ENCODE measurements at places on chromosomes 7 and 10.

DNA sequence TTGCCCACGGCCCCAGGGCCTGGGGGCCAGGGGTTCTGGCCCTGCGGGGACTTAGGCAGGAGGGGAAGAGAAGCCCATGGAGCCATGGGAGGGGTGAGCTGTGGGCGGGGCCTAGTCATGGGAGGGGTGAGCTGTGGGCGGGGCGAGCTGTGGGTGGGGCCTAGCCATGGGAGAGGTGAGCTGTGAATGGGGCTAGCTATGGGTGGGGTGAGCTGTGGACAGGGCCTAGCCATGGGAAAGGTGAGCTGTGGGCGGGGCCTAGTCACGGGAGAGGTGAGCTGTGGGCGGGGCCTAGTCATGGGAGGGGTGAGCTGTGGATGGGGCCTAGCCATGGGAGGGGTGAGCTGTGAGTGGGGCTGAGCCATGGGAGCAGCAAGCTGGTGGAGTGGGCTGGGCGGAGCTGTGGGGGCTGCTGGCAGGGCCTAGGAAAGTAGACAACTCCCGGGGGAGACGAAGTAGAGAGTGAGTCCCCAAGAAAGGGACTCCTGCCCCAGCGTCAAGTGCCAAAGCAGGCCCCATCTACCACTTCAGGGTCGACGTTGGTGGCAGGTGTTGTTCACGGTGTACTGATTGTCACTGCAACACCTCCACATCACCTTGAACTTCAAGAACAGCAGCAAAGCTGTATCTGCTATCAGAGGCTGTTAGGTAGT is 19.2 kb upstream of the TTYH3 start:
- DNase-seq: no peak

- no peak for DNase-seq
Observed at GRCh38 chr10:24428410-24428782, 219.5 kb downstream of the KIAA1217 start.

- DNase-seq: no peak
Observed at GRCh38 chr7:27784399-27785053, 44.6 kb downstream of the TAX1BP1 start.

- DNase-seq: no peak
Observed at GRCh38 chr10:90560331-90560730, 297.5 kb downstream of the HTR7 start.

DNA sequence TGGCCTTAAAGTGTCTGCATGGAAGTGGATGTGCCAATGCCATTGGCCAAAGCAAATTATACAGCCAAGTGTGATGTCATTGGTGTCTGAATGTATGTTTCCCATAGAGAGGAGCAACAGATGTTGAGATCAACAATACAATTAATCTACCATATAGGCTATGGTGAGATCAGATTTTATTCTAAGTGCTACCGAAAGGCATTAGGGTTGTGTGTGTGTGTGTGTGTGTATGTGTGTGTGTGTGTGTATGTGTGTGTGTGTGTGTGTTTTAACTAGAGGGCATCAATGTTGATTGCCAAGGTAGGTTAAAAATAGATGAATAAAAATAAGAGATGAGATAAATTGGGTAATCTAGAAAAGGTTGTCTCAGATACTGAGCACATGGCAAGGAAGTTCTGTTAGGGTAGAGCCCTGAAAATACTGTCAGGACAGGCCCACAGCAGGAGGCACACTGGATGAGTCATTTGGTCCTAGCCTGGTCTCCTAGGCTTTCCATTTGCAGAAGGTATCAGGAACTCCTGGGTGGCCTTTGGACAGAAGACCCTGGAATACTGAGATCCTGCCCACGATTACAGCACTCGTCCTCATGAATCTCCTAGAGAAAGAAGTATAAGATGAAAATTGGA is 446.0 kb upstream of the PODXL start:
- no peak for DNase-seq

DNA sequence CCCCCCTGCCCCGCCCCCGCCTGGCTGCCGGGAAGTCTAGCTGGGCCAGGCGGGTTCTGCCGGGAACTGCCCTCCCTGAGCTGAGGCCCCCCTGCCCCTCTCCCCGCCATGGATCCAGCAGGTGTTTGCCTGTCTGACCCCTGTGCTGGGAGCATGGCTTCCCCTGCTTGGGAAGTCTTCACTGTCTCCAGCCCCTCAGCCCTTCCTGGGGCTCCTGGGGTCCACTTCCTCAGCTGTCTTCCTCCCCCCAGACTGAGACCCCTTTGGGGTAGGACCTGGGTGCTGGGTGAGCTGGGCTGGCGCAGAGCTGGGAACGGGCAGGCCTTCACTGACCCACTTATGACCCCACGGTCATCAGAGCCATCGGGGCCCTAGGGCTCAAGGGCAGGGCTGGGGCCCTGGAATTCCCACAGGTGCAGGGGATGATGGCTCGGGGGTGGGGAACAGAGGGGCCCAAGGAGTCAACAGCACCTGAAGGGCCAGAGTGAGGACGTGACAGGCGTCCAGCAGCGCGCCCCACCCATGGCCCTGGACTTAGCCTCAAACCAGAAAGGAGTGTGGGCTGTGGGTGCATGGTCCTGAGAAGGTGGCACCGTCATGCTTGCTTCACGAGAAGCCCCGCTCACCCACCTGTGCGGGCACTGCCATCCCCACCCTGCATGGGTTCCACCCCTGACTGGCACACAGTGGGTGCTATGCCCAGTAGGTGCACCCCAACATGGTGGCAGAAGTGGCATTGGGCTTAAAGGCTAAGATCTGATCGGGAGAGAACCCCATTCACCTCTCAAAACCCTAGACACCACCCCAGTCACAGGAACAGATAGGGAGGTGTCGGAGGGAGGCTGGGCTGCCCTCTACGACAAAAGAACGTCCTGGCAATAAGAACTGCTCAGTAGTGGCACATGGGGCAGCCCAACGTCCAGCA is 16.2 kb upstream of the TNRC18 start:
- no peak for DNase-seq

DNA sequence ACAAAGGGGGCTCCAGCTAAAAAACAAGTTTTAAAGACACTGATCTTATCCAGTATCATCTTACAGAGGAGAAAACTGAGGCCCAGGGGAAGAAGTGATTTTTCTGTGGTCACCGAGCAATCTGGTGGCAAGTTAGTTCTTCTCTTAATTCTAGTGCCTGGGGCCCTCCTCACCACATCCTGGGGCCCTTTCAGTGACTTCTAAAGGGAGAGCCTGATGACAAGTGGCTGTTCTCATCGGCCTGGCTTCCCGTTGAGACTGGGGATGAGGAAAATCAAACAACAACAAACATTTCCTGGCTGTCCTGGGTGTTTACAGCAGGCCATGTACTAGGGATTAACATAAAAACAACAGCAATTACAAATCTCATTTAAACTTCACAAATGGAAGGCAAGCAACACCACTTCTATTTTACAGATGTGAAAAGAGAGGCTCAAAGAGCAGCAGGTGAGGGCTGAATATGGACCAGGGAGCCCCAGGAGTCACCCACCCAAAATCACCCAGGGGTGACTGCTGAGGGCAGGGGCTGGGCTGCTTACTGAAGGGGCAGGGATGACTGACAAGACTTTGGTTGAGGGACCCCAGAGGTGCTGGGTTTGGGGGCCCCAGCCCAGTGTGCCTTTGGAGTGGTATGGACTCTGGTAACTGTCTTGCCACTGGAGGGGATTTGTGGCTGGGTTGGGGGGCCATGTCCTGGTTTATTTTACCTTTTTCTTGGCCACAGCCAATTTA is 24.7 kb upstream of the MTPAP start:
- DNase-seq: no peak

GRCh38 chr10:693506-693905 is 4.0 kb upstream of the DIP2C start:
- no peak for DNase-seq

DNA sequence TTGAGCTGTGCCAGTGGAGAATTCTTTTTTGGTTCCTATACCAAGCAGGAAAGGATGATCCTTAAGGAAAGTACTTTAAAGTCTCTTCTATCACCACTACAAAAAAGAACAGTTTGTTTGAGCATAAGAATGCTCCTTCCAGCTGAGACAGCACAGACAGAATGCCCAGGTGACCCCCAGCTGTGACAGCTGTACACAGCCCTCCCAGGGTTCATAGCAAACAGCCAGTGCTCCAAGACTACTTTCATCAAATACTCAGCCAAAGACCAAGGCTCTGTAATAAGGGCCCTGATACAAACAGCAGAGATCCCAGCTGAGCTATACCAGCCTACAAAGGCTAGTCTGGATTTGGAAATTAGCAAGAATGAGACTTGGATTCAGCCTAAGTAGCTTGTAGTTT is 65.7 kb downstream of the NXPH1 start:
- no peak for DNase-seq

- DNase-seq: no peak
Observed at GRCh38 chr7:80775897-80776296, 137.5 kb downstream of the CD36 start.

GRCh38 chr10:29734962-29735627 is 100.3 kb upstream of the SVIL start:
- DNase-seq: no peak

GRCh38 chr7:94658826-94659225 is 2.9 kb upstream of the SGCE start:
- no peak for DNase-seq

DNA sequence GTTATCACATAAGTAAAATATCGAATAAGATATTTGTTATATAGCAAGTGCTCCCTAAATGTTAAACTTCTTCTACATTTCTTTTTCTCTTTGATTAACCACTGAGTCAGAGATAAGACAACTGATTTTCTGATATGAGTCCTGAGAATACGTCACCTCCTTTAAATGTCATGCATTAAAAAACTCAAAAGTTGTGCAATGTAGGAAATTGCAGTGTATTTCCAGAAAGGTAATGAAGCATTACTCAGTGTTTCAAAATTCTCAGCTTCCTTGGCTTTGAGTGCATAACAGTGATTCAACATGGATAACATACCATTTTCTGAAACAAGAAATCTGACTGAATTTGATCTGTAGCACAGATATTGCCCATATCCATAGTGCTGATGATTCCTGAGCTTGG is 155.8 kb downstream of the BMPER start:
- DNase-seq: no peak

- peak; percentile 1 for DNase-seq
Observed at GRCh38 chr10:50593523-50594376, 30.0 kb downstream of the SGMS1 start.

GRCh38 chr7:98335411-98335977 is 54.0 kb downstream of the BRI3 start:
- no peak for DNase-seq

DNA sequence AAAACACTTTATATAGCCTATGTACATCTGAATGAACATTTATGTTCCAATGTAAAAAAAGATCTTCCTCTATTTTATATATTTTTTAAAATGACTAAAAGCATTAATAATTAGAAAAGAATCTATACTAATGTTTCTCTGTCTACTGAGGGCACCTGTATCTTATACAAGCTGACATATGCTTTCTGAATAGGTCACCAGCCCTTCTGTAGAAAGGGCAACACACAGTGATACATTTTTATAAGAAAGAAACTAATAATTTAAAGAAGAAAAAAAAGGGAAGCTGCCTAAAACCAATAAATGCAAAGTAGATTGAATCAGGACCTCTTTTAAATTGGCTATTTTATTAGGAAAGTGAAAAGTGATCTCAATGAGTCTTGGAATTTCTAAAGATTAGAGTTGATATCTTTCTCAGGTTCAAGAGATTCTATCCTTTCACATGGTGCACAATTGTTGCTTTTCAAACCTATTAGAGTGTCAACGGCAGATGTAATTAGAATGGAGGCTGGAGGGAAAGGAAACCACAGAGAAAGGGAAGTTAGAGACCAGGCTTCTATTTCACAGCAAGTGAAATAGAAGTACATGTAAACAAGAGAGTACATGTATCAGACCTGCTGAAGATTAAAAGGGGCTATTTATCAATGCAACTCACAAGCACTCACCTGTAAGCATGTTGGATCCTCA is 6.3 kb downstream of the MTPN start:
- DNase-seq: no peak

DNA sequence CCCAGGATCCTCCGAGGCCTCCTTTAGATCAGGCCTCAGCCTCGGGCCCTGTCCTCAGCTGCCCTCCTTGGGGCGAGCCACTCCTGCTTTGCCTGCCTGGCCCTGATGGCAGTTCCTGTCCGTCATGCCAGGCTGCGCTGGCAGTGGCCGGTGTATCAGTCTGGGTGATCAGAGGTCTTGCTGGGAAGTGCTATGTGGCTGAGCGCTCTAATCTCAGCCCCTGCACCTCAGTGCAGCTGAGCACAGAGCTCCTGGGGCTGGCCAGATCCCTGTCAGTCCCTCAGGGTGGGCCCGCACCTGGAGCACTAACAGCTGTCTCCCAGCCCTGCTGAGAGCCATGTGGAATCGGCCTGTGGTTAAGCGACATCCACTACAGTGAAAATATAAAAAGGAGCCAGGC is 14.8 kb upstream of the CFAP46 start:
- DNase-seq: no peak

- DNase-seq: peak; percentile 42
Observed at GRCh38 chr7:128387216-128388144, 22.3 kb downstream of the IMPDH1 start.

DNA sequence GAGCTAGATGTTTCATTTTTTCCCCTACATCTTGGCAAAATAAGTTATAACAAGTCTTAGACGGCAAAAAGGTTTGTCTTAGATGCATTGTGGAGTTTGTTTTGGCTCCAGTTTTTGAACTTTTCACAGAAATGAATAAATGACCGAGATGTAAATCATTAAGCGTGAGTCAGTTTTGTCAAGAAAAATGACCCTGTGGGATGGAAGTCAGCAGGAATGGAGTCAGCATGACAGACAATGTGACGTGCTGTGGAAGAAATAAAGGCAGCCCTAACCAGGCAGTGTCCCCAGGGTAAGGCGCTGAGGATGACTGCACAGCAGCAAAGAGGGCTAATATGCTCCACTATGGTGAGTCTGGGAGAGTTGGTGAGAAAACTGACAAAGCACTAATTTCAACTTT is 163.2 kb downstream of the NOC3L start:
- no peak for DNase-seq

All from NCI-H2107 (cell line).